Umbilical cord (tissue), 2 donors: ENCODE measurements at places on chromosomes 1 and 21. TPM values are rescaled to one million over a fixed set of nuclear protein-coding genes. Genes with fewer than 3 reads are reported as not detected.

Gene TRIM46
- total RNA-seq, result 1.9 TPM

DNA sequence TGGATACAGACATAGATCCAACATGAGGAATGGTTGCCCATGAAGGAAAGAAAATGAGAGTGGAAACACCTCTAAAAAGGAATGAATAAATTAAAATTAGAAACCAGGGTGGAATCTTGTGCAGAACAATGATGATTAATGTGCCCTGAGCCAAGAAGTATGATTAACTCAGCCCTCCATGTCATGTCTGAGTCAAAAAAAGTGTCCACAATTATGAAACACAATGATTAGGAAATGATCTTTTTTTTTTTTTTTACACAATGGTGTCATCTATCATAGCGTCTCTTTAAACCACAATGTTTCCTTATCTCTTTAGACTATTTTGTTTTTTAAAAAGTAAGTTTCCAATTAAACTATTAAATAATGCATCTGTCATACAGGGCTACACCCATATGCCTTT lies 78.9 kb upstream of the RAB4A start:
- no peak for DNase-seq

DNA sequence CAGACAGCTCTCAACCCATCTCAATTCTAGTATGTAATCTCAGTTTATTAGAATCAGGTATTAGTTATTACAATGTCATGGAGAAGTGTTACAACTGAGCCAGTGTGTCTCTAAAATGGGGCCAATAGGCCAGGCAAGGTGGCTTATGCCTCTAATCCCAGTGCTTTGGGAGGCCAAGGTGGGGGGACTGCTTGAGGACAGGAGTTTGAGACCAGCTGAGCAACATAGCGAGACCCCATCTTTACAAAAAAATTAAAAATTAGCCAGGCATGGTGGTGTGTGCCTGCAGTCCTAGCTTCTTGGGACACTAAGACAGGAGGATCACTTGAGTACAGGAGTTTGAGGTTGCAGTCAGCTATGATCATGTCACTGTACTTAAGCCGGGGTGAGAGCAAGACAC lies 104.9 kb downstream of the BCAR3 start:
- DNase-seq, result no peak

DNA sequence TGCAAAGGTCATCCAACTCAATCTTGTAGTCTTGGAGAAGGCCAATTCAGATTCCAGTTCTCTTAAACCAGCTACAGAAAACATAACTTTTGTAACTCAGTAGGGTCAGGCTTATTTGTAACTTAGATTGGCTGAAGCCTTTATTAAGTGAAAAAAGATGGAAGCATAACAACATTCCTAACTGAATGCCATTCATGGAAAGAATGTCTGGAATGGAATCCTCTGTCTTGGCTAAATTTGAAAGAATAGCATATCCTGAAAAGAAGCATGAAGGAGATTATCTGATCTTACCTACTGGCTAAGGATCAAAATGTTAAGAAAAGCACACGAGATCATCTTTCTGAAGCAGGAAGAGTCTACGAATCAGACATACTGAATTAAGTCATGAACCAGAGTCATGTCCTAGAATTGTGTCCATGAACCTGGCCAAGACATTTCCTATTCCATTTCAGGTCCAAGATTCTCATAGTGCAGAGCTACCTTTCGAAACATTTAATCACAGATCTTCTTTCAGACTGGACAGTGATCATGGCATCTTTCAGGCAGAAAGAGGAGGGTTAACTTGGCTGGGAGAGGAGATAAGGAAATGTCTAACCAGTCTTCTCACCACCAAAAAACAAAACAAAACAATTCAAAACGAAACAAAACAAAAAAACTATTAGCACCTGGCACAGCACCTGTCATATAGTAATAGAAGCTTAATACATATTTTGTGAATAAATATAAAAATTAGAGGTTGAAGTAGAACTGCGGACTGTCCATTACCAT lies 75.6 kb downstream of the XCL2 start:
- peak; percentile 59 for DNase-seq

DNA sequence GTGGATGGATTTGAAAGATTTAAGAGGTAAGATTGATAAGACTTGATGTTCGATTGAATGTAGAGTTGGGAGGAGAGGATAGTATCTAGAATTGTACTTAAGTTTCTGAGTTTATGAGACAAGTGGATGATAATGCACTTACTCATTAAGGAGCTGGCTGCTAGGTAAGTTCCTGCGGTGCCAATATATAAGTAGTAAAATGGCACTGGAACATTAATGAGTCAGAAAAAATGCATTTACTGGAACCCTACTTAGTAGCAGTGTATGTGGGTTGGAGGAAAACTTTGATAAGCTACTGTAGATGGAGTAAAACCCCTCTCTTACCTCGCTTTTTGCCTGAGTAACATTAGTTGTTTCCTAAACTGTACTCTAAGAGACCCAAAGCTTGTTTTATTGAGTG lies 68.2 kb downstream of the ZFYVE9 start:
- no peak for DNase-seq

Gene KISS1
- total RNA-seq, result not detected

Gene ADGRL4
- total RNA-seq, result 3.6 TPM

- no peak for DNase-seq
Observed at GRCh38 chr1:234118911-234119310, 214.4 kb downstream of the SLC35F3 start.

Gene ZBTB18
- total RNA-seq, result 6.5 TPM
